ENCODE measurements at places on chromosomes 4 and X. TPM values are rescaled to one million over a fixed set of nuclear protein-coding genes. Genes with fewer than 3 reads are reported as not detected.

The MAGEA12 gene
- total RNA-seq, result not detected

The C4orf51 gene
- not detected for total RNA-seq

The LANCL3 gene
- total RNA-seq, result 2.1 TPM

The VCX2 gene
- not detected for total RNA-seq

The TTC29 gene
- total RNA-seq, result not detected

The HAND2 gene
- 4.7 TPM for total RNA-seq

The ADGRL3 gene
- 1.4 TPM for total RNA-seq

The GCNA gene
- total RNA-seq, result 3.7 TPM

The AADAT gene
- total RNA-seq, result 13.6 TPM

Measured in liver (tissue), 10 donors.